ENCODE measurements at places on chromosomes 2 and 18.

- DNase-seq: no peak
These were observed 79.0 kb downstream of the COLEC12 start for GRCh38 chr18:421247-422155.

GRCh38 chr2:68377137-68377780 lies 12.2 kb downstream of the PLEK start:
- DNase-seq: no peak

- DNase-seq: peak; percentile 61
These were observed 35.3 kb upstream of the PPP1CB start for GRCh38 chr2:28716265-28716865.

GRCh38 chr18:36181898-36182506 lies 5.3 kb upstream of the MOCOS start:
- DNase-seq: no peak

GRCh38 chr2:96170626-96171025 lies 25.4 kb upstream of the DUSP2 start:
- no peak for DNase-seq

- DNase-seq: no peak
These were observed 36.3 kb upstream of the LONRF2 start for GRCh38 chr2:100358554-100358953.

Measured in brain (organoid and tissue), 16 donors.